Activated CD4-positive, alpha-beta T cell treated with anti-CD3 and anti-CD28 coated beads for 48 hours (primary cell): ENCODE measurements at places on chromosomes 6 and 20.

DNA sequence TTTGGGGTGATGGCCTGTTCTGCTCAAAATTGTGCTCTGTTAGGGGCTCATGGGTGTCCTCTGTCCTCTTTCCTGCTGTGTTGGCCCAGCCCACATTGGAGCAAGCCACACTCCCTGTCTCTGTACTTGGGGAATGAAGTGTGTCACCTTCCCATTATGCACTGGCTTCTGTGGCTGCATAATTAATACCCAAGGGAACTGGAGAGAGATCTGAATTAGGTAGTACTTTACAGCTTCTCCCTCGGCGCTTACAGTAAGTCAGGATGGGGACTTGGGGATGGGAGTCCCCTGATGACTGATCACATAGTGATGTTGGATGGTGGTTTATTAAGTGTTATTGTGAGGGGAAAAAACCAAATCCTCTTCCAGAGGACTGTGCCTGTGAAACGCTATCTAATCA, 116.6 kb downstream of the FOXO3 start:
- DNase-seq: no peak

DNA sequence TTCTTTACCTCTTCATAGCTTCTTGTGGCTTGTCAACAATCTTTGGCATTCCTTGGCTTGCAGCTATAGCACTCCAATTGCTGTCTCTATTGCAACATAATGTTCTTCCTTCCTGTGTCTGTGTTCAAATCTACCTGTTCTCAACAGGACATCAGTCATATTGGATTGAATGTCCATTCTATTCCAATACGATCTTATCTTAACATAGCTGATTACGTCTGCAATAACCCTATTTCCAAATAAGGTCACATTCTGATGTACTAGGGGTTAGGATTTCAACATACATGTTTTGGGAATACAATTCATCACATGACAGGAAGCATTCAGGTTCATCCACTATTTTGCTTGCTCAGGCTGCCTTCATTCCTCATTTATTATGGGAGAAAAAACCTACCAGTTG, 684.4 kb upstream of the CITED2 start:
- no peak for DNase-seq

DNA sequence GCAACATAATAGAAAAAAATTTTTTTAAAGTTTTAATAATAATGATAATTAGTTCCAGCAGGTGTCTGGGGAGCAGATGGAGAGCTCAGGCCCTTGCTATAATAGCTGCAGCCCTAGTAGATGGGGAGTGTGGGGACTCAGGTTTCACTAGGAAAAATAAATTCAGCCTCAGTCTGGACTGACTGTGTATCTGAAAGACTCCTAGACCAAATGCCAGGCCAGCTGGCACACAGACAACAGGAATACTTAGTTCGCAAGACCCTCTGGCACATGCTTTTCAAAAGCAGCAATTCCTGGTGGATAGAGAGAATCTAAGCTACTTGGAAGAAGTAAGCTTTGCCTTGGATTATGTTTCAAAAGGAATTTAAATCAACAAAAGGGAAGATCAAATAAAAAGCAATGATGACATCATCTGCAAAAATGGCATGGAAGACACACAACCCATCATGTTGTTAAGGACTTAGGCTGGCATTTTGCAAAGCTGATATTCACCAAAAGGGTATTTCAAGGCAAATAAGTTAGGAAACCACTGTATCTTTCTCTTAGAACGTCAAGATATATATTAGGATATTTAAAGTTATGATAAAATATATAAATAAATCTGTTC, 107.8 kb downstream of the RNGTT start:
- DNase-seq: no peak

- no peak for DNase-seq
Observed at GRCh38 chr6:21024616-21025015, 490.4 kb downstream of the CDKAL1 start.

GRCh38 chr6:43741829-43742228, 28.2 kb upstream of the VEGFA start:
- no peak for DNase-seq

- peak; percentile 18 for DNase-seq
Observed at GRCh38 chr6:137495703-137496336, 1.6 kb upstream of the OLIG3 start.

GRCh38 chr6:123802697-123803503, 765 bp upstream of the NKAIN2 start:
- DNase-seq: peak; percentile 83

DNA sequence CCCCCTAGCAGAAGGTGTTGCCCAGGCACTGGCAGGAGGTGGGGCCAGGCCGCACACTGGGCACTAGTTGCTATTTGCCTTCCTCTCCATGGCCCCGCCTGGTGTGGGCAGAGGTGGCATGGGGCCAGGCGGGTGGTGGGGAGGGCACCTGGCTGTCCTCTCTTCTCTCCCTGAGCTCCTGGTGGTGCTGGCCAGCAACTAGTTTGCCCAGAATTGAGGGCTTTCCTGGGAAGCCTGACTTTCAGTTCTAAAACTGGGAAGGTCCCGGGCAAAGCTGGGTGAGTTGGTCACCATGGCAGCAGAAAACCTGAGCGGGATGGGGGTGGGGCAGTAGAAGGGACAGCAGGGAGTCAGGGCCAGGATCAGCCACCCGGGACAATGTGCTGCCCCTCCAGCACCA, 48.2 kb downstream of the RBM38 start:
- no peak for DNase-seq

DNA sequence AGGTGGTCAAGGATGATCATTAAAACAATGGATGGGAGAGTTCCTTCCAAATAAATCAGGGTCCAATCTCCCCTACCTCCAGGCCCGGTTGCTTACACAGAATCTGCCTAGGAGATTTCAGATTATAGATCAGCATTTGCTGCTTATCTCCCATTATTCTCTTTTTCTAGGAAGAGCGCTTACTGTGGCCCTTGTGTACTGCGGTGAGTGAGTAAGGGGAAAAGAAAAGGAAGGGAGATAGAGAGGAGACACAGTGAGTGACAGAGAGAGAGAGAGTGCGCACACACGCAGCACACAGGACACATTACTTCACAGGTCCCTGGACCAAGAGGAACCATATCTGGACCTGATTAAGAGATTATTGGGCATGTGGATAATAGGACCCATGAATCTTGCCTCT, 6.2 kb downstream of the LATS1 start:
- no peak for DNase-seq

DNA sequence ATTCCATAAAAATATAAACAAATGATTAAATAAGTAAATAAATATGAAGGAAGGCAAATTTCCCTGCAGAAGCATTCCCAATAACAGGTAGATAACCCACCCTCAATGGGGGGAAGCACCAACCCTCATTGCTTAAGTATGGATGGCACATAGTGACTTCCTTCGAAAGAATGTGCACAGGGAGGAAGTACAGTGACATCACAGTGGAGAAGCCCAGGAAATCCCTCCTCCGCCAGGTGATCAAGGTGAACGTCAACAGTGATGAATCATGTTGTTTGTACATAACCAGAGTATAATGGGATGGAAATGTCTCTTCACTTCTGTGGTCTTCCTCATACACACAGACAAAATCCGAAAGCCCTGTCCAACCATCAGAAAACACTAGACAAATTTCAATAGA, 267.9 kb downstream of the THBS2 start:
- DNase-seq: no peak

DNA sequence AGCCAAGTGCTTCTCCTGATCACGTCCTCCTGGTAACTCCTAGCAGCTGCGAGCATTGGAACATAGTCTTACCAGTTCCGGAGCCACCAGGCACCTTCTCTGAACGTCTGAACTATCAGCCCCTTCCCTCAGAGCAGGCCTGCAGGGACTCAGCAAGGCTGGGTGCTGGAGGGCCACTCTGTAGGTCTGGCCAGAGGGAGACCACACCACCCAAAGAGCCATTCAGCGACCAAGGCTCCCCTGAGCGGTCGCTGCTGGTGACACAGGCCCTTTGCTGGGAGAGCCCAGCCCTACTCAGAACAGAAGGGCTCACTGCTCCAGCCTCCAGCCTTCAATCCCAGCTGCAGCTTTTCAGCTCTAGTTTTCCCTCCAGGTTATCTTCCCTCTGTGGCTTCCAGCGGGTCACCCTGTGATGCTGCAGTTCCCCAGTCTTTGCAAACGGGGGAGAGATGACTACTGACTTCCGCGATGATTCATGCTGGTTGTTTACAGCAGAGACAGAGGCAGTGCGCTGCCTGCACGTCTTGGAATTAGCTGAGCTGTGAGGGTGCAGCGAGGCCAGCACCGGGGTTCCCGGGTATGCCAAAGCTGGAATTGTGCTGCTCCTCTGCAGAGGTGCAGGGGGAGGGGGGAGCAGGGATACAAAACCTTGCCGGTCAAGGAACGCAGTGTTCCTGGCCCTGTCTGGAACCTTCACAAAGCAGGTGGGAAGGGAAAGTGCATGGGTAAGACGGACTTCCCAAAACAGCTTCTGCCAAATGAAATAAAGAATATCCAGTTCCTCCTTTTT, 161.4 kb downstream of the LY86 start:
- peak; percentile 71 for DNase-seq

GRCh38 chr20:60097285-60097684, 139.1 kb downstream of the CDH26 start:
- DNase-seq: no peak

DNA sequence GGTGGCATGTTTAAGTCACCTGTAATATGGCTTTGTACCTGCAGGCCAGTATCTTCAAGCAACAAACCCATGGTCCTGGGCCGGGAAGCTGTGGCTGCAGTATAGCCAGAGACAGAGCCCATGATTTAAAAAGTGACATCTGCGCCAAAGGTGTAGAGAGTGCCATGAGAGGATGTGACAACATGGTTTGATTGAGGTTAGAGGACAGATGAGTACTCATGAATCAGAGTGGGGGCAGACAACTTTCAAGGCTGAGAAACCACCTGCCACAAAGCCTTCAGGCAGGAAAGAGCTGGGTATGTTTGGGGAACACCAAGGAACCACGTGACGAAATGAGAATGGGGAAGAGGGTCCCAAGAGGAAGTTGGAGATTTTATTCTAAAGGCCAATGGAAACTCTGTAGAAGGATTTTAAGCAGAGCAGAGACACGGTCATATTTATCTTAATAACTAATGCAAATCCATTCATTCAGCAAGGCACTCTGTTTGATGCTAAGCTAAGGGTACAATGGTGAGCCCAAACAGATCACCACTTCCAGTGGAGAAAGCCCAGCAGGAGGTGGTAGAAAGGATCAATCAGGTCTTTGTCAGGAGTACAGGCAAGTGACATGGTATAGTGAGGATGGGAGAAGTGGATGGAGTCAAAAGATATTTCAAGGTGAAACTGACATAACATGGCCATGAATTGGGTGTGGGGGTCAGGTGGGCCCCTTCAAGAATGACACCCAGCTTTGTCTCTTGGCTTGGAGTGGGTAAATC, 3.4 kb upstream of the MICAL1 start:
- DNase-seq: peak; percentile 52

GRCh38 chr6:854406-855118, 161.6 kb upstream of the EXOC2 start:
- no peak for DNase-seq

GRCh38 chr20:63177785-63178445, 38.0 kb downstream of the YTHDF1 start:
- peak; percentile 30 for DNase-seq

- DNase-seq: no peak
Observed at GRCh38 chr20:9021699-9022098, 47.2 kb upstream of the PLCB4 start.

DNA sequence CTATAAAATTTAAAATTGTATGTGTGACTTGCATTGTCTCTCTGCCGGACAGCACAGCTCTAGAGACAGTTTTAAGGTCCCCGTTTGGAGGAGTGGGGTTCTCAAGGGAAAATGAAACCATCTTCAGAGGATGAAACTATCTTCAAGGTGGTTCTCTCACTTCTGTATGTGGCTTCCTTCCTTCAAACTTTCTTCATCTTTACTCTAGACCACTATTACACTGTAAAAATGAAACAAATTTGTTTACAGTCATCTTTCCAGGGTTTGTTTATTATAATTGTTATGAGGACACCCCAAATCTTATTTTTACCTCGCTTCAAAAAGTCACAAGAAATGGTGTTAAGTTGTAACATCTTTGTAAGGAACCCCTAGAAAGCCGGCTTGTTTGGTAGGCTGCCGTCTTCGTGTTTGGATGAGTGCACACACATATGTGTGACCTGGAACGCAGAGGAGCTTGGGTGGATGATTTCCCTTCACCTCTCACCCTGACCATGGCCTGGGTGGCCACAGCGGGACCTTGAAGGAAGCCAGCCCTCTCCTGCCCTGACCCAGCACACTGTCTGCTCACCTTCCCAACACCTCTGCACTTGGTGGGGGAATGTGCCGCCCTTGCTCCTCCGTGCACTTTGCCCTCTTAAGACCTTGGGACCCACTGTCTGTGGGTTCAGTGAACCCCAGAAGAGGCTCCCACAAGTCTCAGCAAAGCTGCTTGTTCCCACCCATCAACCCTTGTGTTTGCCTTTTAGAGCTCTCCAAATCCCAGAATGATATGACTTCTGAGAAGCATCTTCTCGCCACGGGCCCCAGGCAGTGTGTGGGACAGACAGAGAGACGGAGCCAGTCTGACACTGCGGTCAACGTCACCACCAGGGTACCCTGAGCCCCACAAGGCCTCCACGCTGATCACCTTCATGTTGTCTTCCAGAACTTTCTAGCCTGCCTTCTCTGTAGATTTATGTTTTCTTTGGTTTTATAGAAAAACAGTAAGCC, 67.8 kb downstream of the SYTL3 start:
- no peak for DNase-seq

DNA sequence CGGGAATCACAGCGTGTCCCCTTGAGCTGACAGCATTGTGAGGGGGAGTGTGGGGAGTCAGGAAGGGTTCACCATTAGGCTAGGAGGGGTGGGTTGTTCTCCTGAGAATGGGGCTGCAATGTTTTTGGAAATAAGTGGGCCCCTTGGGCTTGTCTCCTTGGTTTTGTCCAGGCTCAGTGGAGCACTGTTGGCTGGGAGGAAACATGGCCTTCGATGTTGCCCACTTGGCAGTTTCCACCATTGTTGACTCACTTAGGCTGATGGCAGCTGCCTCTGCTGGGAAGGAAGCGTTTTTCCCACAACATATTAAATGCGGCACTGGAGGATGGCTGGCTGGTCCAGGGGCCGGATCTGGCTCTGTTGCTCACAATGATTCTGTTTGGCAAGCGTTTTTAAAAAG, 512.1 kb downstream of the QKI start:
- no peak for DNase-seq

DNA sequence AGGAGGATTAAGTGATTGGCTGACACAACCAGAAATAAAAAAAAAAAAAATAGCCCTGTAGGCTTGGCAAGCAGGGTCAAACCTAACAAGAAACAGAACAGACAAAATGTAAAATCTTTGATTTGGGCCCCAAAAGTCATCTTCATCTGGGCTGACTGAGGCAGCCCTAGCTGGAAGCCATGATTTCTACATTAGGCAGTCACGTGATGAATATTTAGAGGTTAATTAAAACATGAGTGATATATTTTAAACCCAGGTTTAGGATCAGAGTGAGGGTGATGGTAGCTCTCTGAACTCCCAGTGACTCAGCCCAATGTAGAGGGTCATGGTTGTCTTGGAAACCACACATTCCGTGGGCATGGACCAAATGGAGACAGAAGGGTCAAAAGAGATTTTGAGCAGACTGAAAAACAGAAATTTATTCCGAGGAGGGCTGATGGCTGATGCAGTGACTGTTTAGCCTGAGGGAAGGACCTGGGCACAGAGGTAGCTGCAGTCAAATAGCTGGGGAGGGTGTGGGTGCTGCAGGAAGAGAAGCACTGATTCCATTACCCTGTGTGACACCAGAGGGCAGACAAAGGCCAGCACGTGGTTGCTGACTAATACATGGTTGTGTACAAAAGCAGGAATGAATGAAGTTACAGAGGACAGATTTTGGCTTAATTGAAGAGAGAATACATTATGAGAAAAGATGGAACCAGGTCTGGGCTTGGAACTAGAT, 573.1 kb upstream of the CHD6 start:
- DNase-seq: no peak
